ENCODE measurements at places on chromosomes 7 and 10.
A peak's percentile ranks its signal among the peaks of the same experiment; 100 is the strongest.

DNA sequence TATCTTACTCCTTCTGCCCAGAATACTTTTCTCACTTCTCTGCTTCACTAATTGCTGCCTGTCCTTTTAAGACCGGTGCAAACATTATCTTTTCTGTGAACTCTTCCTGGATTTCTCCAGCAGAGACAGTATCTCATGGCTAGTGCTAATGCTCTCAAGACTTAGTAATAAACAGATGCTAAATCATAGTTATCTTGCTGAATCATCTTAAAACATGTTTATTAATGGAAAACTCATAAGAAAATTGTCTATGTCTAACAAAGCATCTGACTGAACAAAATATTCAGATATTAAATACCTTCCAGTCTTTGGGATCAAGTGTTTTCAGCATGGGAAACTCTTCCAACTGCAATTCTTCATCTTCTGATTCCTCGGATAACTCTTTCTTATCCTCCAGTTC, 3.1 kb downstream of the DNAJC2 start:
- ATAC-seq, result no peak

GRCh38 chr7:68031180-68031943, 1034.7 kb downstream of the TYW1 start:
- ATAC-seq, result no peak

- no peak for ATAC-seq
These were observed at the start of gene AEBP1 for GRCh38 chr7:44103923-44104859. AEBP1 (plus strand) TSS chr7:44104345; CDS start chr7:44104666, 321 bp downstream.

- ATAC-seq, result no peak
These were observed 250.9 kb downstream of the KIF20B start for GRCh38 chr10:89952325-89952724.

- no peak for ATAC-seq
These were observed 117.8 kb downstream of the TES start for GRCh38 chr7:116328161-116328560.

DNA sequence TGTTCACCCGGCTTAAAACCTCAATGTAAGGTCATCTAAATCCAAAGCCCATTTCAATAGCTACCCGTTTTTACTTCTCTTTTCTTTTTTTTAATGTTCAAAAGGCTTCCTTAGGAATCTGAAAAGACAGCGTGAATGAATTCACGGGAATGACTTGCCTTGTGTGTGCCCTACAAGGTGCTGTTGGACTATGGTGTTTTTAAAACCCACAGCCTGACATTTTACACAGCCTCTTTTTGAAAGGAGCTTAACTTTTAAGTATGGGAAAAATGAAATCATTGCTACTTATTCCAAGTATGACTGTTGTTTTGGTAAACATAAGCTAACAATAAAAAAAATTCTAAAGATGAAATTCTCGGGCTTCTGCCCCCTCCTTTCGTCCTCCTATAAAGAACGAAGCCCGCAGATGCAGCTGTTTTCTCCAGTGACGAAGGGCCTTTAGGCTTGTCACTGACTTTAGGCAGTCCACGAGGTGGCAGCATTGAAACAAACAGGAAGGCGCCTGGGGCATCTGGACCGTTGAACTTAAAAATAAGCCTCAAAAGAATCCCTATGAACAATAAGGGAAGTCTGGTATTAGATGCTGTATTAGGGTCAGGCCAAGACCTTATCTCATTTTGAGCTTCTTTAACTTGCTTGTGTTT, 141.3 kb downstream of the NRP1 start:
- peak; percentile 82 for ATAC-seq

Data from esophagus mucosa (tissue), 1 donor.